Mononuclear cell (primary cell): ENCODE measurements at places on chromosomes 4 and X. TPM values are rescaled to one million over a fixed set of nuclear protein-coding genes. Genes with fewer than 3 reads are reported as not detected.

Gene SGMS2
- 8.6 TPM for total RNA-seq

Gene RHOH
- 164 TPM for total RNA-seq

Gene TMPRSS11D
- not detected for total RNA-seq

Gene SPANXN4
- not detected for total RNA-seq

Gene ADH4
- not detected for total RNA-seq

Gene DCHS2
- 0.31 TPM for total RNA-seq

Gene COL4A5
- total RNA-seq, result not detected

Gene RASGEF1B
- total RNA-seq, result 270 TPM

Gene NAT8L
- total RNA-seq, result 0.10 TPM

Gene DTHD1
- total RNA-seq, result 3.4 TPM

Gene POU4F2
- not detected for total RNA-seq

Gene CFAP99
- 0.10 TPM for total RNA-seq

Gene TMPRSS11A
- total RNA-seq, result not detected

Gene LPAR4
- total RNA-seq, result 0.10 TPM

Gene PAGE1
- not detected for total RNA-seq

Gene MAGEE2
- total RNA-seq, result not detected

Gene SOWAHB
- not detected for total RNA-seq

Gene FAM9B
- total RNA-seq, result 0.10 TPM

Gene PTTG2
- total RNA-seq, result 2.3 TPM

Gene TLR2
- 155 TPM for total RNA-seq

Gene NMU
- total RNA-seq, result not detected

Gene TECRL
- total RNA-seq, result 0.10 TPM

Gene PRRG1
- total RNA-seq, result not detected
